Right cardiac atrium (tissue), 5 donors: ENCODE measurements at places on chromosomes 16 and 17.

- DNase-seq: no peak
Observed at GRCh38 chr17:7146115-7146514, 31.5 kb upstream of the ASGR2 start.

GRCh38 chr16:66810391-66810790, 9.0 kb upstream of the TERB1 start:
- DNase-seq: no peak

DNA sequence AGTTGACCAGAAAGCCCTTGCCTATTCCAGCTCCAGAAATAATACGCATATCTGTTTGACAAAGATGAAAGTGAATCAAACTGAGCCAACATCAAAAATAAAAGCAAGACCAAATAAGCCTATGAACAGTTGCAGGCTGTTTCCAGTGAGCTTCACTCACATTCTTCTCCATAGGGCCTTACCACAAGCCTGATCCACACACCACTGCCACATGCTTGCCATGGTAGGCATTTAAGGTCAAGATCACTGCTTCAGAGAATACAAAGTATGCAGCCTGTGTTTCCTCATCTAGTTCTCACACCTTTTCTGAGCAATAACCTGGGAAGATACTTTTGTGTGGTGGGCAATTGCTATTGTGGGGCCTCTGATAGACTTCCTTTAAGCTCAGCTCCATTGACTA, 1060.2 kb downstream of the CDH11 start:
- no peak for DNase-seq

DNA sequence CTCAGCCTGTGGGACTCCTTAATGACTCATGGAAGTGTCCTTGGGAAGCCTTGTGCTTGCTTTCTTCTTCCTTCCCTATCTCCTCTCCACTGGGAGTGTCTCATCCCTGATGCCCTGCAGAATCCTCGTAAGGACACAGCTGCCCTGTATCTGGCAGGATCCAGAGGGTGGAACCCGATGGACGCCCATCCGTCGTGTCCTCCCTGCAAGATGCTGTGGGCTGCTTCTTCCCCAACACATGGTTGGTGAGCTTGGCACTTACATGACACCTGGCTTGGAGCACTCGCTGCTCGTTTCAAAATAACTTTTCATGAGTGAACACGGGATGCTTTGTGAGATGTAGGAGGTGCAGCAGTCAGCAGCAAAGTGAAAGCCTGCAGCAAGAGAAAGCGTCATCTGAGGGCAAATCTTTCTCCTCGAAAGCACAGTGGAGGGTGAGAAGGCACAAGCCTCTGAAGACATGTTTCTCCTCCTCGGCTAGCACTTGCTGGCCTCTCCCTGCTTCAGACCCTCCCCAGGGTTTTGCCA, 3.3 kb downstream of the CCL15 start:
- no peak for DNase-seq

- no peak for DNase-seq
Observed at GRCh38 chr16:82651921-82652601, 25.3 kb downstream of the CDH13 start.

DNA sequence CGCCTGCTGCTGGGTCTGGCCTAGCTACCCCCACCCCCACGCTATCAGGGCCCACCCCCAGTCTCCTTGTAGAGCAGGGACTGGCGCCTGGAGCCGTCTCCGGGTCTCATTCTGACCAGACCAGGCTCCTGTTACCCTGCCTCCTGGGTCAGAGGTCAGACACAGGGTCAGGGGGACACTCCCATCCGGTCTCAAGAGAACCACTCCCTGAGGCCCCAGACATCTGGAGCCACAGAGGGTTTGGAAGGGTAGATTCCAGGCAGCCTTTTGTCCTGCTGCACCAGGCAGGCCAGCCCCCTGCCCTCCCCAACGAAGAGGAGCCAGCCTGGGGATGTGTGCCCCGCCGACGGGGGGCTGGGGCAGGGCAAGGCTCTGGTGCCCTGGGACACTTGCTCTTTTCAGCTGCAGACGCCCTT, 944 bp upstream of the WFIKKN1 start:
- peak; percentile 70 for DNase-seq

DNA sequence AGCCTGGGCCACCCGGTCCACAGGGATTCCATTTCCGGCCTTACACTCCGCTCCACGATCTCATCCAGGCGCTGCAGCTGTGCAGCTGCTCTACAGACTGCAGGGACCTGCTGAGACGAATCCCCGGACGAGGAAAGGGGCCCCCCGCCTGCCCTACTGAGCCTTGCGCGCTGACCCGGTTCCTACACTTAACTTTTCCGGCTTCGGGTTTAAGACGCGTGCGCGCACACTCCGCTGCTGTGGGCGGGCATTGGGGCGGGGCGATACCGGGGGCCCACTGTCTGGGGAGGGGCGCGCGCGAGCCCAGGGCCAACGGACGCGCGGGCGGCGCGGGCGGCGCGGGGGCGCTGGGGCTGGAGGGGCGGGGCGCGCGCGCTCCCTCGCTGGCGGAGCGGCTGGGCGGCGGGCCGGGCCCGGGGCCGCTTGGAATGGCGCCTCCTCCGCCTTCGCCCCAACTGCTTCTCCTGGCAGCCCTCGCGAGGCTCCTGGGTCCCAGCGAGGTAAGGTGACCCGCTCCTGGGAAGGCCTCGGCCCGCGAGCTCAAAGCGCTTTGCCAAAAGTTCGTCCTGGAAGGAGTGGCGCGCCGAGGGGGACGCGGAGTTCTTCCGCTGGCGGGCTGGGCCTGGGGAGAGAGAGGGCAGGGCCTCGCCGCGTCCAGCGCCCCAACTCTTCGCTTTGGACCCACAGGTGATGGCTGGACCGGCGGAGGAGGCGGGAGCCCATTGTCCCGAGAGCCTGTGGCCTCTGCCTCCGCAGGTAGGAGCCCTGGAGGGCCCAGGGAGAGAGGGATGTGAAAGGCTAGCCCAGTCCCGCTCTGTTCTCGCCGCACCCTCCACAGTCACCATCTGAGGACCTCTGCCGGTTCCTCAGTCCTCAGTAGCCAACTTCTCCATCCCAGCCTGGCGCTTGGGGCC, at the start of gene TP53I13:
Gene TP53I13 (plus strand): TSS at position 371 of the 914 bp plus-strand sequence. CDS start 58 bp downstream, at position 429.
- DNase-seq: peak; percentile 90

DNA sequence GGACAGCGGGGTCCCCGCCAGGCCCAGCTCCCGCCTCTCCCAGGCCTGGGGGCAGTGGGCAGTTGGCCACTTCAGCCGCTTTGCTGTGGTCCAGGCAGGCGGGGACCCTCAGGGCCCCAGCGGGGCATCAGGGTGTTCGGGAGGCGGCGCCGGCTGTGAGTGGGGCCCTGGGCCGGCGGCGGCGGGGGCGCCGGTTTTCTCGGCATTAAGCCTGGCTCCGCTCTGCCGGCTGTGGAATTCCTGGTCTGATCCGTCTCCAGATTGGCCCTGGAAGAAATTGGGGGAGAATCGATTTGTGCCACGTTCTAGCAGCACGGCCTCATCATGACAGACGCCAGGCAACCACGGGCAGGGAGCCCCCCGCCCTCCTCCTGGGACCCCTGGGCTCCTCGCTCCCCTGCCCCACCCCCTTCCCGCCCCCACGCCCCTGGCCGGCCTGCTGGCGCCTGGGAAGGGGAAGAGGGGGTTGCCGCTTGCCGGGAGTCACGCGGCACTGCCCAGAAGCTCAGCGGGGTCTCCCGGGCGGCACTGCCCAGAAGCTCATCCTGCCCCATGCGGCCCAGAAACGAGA, 28.6 kb upstream of the SSTR5 start:
- DNase-seq: no peak

- no peak for DNase-seq
Observed at GRCh38 chr17:80303824-80304223, 43.2 kb downstream of the RNF213 start.

- no peak for DNase-seq
Observed at GRCh38 chr17:68297195-68297594, 5.9 kb downstream of the ARSG start.

GRCh38 chr16:24950275-24950674, 64.9 kb downstream of the ARHGAP17 start:
- DNase-seq: no peak

GRCh38 chr16:77457046-77457445, 22.2 kb upstream of the ADAMTS18 start:
- no peak for DNase-seq

GRCh38 chr16:31130899-31131298, 4.6 kb downstream of the PRSS8 start:
- DNase-seq: no peak

DNA sequence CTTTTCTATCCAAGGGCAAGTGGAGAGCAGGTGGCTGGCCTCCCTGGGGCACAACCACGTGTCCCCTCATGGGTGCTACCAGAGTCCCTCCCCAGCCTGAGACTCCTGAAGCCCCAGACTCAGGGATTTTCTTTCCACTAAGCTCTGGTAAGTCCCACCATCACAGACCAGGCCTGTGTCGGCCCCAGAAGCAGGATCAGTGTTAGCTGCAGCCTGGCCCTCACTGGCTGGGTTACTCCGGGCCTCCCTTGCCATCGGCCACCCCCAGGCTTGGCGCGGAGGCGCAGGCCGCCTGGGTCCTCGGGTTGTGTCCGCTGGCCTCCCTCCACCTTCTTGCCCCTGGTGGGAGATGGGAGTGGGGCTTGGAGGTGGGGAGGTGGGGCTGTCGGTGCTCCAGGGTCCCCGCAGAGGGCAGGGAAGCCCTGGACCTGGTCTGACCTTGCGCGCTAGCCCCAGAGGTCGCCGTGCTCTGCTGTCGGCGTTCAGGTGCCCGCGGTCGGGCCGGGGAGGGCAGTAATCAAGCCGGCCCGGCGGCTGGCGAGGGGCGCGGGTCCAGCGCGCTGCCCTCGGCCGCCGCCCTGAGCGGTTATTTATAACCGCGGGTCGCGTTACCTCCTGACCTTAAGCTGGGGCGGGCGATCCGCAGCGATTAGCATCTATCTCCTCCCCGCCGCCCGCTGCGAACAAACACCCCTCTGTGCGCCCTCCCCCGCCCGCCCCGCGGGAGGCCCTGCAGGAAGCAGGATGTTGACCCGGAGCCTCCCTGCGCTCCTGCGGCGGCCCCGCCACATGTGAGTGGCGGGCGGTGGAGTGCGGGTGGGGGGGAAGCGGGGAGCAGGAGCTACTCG, 78.1 kb upstream of the TOB1 start:
- peak; percentile 81 for DNase-seq

GRCh38 chr16:10728003-10728887, 15.4 kb upstream of the NUBP1 start:
- no peak for DNase-seq

GRCh38 chr17:45262516-45263476, 902 bp upstream of the SPATA32 start:
- DNase-seq: peak; percentile 61

GRCh38 chr17:40506786-40507185, 5.4 kb upstream of the TNS4 start:
- DNase-seq: no peak

DNA sequence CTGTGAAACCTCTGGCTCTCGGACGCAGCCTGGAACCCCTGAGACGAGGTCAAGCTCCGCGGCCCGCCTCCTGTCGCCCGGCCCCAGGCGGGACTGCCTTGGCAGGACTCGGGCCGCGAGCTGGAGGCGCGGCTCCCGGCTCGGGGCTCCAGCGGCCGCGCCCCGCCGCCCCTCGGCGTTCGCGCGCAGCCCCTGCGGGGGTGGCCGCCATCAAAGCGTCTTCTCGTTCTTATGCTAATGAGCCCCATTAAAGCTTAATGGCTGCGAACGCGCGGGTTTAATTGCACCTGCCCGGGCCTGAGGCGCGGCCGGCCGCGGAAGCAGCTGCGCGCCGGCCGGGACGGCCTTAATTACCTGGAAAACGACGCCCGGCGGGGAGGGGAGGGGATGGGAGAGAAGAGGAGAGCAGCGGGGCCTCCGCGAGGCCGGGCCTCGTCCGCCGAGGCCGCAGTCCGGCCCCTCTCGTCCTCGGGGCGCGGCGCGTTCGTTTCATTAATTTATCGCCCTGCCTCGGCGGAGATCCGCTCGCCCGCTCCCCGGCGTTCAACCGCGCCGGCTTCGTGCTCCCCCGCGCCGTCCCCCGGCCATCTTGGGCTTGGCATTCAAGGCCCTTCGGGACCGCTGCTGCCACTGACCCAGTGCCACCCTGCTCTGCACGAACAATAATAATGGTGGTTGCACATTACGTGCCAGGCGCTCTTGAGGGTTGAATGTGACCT, 19.2 kb downstream of the RAI1 start:
- DNase-seq: peak; percentile 77

GRCh38 chr17:7559320-7560171, 996 bp downstream of the TNFSF13 start:
- DNase-seq: no peak

GRCh38 chr17:12659500-12659899, 6.2 kb upstream of the MYOCD start:
- DNase-seq: no peak

DNA sequence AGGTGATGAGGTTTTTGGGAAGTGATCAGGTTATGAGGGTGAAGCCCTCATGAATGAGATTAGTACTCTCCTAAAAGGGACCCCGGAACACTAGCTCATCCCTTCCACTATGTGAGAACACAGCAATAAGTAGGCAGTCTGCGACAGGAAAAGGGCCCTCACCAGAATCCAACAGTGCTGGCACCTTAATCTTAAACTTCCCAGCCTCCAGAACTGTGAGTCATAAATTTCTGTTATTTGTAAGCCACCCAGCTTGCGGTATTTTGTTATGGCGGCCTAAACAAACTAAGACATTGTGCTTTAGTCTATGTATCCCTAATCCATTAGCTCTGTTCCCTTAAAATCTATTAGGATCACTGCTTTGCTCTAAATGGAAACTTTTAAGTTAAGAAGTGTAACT, 8.5 kb downstream of the SLFN12 start:
- no peak for DNase-seq

DNA sequence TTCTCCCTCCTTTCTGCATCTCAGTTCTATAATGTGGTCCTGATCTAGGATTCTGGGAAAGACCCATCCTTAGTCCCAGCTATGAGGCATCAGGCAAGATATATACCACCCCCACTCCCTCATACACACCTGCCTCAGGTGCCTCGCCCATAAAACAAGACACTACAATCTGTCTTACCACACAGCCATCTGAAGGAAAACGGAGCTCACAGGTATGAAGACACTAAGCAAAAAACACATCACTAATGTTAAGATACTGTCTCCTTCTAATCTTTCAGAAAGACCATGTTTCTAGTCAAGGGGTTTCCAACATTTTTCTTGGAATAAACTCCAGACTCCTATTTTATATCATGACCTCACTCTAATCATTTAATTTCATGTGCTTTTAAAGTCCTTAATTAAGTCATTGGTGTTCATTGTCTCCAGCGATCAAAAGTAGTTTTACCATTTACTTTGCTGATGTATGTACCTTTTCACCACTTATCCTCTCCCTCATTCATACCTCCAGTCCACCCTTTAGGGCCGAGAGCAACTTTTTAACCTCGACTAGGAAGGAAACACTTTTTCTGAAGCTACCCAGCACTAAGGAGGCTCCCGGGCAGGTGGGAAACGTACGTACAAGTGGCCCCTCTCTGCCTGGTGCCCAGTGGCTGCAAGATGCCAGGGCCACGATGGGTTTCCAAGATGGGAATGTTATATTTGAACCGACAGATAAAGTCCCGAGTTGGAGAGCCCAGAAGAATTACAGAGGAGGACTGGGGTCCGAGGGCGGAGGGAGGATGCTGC, 979 bp downstream of the MAP3K14 start:
- no peak for DNase-seq

- peak; percentile 51 for DNase-seq
Observed at GRCh38 chr17:50583641-50584040, 23.1 kb downstream of the CACNA1G start.

GRCh38 chr16:84864326-84864955, 44.7 kb downstream of the CRISPLD2 start:
- no peak for DNase-seq
